LHCN-M2 (cell line): ENCODE measurements at places on chromosomes 13 and 19.
A peak's percentile ranks its signal among the peaks of the same experiment; 100 is the strongest.

DNA sequence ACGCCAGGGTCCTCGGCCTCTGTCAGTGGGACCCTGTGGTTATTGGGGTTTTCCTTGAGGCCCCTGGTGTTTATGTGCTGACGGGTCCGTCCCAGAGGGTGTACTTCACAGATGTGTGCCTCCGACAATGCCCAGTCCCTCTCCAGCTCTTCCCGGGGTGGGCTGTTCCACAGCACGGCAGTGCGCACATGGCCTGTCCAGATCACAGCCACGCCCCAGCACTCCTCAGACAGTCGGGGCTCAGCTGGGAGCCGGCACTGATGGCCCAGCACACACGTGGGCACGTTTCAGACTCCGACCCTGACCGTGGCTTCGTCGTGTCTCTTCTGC, 16.9 kb upstream of the F7 start:
- DNase-seq = no peak

DNA sequence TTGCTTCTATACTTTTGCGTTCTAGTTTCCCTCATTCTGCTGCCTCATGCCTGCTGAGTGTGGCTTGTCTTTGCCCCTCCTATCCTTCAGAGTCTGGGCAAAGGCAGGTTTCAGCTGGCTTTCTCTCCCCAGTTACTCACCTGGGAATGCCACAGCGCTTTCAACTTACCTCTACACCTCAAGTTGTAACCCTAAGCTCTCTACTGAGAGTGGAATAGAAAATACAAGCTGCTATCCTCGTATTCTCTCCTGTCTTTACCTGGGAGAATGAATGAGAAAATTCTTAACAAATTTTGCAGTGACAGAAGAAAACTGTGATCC, 316.3 kb upstream of the KLF12 start:
- no peak for DNase-seq

DNA sequence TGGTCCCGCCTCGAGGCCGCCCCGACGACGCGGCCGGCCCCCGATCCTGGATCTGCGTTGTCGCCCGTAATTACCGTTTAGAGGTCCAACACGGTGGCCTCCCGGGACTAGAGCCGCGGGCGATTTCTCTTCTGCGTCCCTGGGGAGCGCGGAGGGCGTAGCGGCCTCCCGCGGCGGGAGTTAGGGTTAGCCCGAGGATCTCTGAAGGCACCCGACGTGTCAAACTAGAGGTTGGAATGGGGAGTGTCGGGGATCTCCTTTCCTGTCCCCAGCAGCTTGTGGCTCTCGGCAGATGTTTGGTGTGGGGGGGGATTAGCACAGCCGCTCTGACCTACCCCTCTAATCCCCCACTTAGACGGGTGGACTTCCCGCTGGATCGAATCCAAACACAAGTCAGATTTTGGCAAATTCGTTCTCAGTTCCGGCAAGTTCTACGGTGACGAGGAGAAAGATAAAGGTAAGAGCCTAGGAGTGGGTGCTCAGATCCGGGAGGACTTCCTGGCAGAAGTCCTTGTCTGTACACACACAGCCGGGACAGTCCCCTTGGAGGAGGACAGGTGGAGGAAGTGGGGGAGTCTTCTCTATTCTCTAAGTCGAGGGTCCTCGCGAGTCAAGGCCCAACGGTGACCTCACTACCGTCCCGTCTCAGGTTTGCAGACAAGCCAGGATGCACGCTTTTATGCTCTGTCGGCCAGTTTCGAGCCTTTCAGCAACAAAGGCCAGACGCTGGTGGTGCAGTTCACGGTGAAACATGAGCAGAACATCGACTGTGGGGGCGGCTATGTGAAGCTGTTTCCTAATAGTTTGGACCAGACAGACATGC, 581 bp downstream of the CALR start:
- DNase-seq = peak; percentile 51

GRCh38 chr13:94343243-94343585, 136.3 kb downstream of the DCT start:
- peak; percentile 56 for DNase-seq

DNA sequence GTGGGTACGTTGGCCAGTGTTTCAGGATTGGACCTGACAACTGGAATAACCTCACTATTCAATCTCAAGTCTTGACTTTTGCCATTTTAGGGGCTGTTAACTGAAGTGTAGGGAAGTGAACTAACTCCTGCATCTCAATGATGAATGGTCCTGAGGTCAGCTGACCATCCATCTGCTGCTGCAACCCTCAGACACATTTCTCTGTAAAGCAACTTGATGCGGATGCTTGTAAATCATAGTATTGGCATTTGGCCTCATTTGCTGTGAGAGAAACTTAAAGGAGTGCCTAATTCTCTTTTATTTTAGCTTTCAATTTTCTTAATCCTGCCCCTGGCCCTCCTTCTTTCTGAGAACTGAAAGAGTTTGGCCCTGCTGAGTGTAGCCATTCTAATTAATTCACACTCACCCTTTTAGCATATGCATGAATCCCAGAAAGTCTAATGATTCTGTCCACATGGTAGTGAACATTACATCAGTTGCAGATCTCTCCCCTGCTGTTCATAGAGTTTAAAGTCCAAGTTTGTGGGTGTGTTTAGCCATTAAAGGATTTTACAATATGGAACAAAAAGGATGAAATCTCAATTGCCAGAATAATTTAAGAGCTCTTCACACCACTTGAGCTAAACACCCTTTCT, 1531.4 kb upstream of the SLC10A2 start:
- DNase-seq = no peak

GRCh38 chr13:45143346-45143751, 23.0 kb downstream of the GTF2F2 start:
- no peak for DNase-seq

GRCh38 chr13:98364179-98364578, 187.1 kb upstream of the RNF113B start:
- no peak for DNase-seq

DNA sequence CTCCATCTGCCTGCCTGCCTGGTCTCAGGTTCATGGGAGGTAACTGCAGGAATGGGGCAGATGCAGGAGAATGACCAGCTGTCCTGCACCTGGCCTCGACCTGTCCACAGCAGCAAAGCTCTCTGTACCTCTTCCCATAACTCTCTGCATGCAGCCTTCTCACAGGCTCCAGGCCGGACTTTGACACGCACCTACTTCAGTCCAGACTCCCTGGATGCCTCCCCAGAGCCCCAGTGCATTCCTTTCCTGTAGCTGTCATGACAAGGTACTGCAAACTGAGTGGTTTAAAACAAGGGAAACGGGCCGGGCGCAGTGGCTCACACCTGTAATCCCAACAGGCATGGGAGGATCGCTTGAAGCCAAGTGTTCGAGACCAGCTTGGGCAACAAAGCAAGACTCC, 3.3 kb downstream of the NANOS2 start:
- DNase-seq = no peak

GRCh38 chr19:33715462-33715861, 81.2 kb upstream of the KCTD15 start:
- DNase-seq = no peak

DNA sequence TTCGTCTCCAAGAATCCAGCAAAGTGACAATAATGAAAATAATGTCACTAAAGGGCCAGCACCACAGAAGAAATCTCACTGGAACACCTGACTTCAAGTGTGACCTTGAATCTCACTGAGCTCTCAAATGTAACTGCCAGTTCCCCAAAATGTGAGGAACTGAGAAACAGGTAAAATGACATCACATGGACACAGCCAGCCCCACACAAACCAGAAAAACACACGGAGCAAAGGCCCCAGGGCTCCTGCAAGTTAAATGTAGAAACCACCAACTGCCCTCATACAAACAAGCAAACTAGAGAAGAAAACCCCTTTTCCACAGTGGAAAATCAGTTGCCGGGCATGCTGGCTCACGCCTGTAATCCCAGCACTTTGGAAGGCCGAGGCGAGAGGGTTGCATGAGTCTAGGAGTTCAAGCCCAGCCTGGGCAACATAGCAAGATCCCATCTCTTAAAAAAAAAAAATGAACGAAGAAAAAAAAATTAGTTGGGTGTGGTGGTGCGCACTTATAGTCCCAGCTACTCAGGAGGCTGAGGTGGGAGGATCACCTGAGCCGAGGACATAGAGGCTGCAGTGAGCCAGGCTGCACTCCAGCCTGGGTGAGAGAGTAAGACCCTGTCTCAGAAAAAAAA, 8.7 kb upstream of the KANK2 start:
- no peak for DNase-seq
